ENCODE measurements at places on chromosomes 7 and 10.

GRCh38 chr7:50152486-50152885, 59.4 kb upstream of the ZPBP start:
- DNase-seq = no peak

DNA sequence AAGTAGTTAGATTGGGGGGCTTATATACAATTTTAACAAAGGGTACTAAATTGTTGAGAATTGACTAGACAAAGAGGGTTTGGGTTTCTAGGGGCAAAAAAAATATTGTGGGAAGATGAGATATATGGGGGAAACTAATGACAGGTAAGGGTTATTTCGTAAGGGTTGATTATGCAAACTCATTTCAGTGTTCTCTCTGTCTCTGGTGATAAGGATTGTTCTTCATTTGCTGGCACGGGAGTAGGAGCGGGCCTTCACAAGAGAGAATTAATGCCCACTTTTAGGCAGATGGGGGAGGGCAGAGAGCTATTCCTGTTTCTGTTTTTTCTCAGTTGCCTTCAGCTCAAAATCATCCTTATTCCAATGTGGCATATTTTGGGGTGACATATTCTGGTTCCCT, 258.4 kb downstream of the EXOC4 start:
- DNase-seq = no peak

DNA sequence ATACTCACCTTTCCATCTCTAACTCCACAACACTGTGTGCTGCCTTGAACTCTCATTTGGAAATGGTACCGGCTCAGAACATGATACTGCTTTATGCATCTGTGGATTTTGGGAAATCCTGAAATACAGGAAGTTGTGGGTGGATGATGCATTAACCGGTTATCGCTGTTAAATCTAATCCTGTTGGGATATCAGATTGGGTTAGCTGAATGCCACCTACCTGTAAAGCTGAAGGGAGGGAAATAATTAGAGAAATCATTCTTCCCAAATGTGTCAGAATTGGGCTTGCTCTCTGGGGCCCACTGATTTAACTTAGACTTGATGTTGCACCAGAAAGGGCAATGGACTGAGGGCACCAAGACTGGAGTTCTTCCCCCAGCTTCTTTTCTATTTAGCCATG, 54.0 kb downstream of the CH25H start:
- DNase-seq = no peak

GRCh38 chr10:17801507-17801906, 7.6 kb upstream of the MRC1 start:
- DNase-seq = no peak

GRCh38 chr7:152860310-152860709, 100.8 kb downstream of the ACTR3B start:
- DNase-seq = no peak

All from amygdala (tissue), 56 donors.